ENCODE measurements at places on chromosomes 16 and 17.

- DNase-seq = no peak
These were observed 52.8 kb downstream of the ABR start for GRCh38 chr17:1126801-1127550.

- DNase-seq = no peak
These were observed 53.0 kb downstream of the ATP2C2 start for GRCh38 chr16:84421081-84421937.

DNA sequence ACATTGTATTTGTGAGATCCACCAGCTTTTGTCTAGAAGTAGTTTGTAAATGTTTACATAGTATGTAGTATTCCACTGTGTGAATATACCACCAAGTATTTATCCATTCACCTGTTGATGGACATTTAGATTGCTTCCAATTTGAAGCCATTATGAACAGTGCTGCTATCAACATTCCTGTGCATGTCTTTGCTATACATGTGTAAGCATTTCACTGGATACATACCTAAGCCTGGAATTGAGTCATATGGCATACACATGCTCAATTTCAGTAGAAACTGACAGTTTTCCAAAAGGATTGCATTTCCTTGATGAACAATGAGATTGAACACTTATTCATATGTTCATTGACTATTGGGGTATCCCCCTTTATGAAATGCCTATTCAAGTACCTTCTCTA, 540.6 kb upstream of the SOX9 start:
- DNase-seq = no peak

GRCh38 chr16:74309789-74310781, 13.5 kb downstream of the PSMD7 start:
- peak; percentile 59 for DNase-seq

GRCh38 chr16:50248845-50249244, 17.5 kb upstream of the ADCY7 start:
- DNase-seq = no peak

All from EL (cell line).